HT1080 (cell line): ENCODE measurements at places on chromosomes 7 and 10. TPM values are rescaled to one million over a fixed set of nuclear protein-coding genes. Genes with fewer than 3 reads are reported as not detected.

GRCh38 chr7:27972276-27972675 lies 208.3 kb downstream of the JAZF1 start:
- DNase-seq: no peak

GRCh38 chr10:23897861-23898260 lies 311.1 kb upstream of the KIAA1217 start:
- DNase-seq: no peak

DNA sequence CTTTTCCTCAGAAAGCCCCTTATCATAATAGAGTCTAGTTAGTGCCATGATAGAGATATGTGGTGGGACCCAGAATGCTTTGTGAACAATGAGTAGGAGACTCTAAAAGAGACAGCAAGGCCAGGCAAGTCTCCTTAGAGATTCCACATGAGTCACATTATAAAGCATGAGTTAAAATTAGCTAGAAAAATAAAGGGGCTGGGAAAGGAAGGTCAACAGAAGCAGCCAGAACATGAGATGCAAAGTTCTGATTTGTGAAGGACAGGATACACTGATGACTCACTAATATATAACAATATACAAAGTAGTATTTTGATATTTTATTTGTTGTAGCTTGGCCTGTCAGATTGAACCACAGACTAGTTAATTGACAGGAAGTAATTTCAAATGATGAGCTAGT lies 25.3 kb upstream of the SNX13 start:
- peak; percentile 74 for DNase-seq

- DNase-seq: peak; percentile 24
Measured at GRCh38 chr7:98802088-98802780, 67.6 kb downstream of the TMEM130 start.

GRCh38 chr7:137443616-137444015 lies 100.1 kb upstream of the PTN start:
- peak; percentile 82 for DNase-seq

DNA sequence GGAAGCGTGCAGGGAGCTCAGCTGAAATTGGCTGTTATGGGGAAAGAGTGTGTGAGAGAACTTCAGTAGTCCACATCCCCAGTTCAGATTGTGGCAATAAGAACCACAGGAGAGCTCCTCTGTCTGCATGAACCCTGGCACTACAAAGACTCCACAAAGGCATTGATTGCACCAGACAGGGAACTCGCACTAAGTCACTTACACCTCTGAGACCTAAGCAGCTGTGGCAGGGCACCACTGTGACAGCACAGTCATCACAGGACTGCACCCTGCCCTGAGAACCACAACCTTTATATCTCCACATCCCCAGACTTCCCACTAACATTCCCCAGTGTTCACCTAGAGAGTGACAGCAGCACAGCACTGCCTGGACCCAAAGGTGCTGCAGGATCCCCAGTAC lies 226.8 kb downstream of the XPNPEP1 start:
- no peak for DNase-seq

DNA sequence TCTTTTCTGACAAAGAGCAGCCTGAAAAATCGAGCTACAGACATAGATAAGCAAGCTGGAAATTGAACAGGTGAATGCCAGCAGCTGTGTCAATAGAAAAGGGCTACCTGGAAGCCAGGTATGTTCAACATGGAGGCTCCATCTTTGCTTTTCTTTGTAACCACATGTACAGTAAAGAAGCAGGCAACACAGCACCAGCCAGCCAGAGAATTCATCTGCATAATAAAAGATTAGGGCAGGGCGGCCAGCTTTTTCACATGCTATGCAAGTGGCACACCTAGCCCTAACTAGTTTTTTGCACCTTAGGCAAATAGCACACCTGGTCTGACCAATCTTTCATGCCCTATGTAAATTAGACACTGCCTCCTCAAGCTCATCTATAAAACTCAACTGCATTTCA lies 25.7 kb downstream of the COG5 start:
- DNase-seq: no peak

ARMS2 gene
- not detected in 2 replicates for total RNA-seq

SFRP5 gene
- total RNA-seq: not detected in 2 replicates
